Activated CD4-positive, alpha-beta T cell treated with anti-CD3 and anti-CD28 coated beads, Interleukin-2, amount 50 U/mL, for 1 hour (primary cell): ENCODE measurements at places on chromosomes 5 and 9.

DNA sequence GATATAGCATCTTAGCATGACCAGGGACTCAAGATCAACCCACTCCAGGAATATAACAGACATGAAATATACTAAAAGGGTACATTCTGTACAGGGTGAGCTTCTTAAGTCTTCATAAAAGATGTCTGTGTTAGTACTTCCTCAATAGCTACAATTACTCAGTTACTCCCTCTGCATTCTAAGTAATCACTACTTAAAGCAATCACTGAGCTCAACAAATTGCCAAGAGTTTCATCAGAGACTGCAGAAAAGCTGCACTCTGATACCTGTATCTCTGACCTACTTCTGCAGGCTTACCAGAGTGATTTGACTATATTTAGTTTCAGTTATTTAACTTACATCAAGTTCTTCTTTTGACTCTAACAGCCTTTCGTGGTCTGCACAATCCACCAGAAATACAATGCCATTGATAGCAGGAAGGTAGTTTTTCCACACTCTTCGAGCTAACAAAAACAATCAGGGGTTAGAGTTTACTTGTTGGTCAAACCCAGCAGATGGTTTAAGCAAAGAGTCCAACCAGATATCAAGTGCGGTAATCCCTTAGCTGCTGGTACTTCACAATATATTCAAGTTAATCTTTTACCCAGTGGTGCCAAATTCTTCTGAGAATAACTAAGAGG is 23.3 kb downstream of the SAR1B start:
- DNase-seq, result no peak

- DNase-seq, result no peak
Observed at GRCh38 chr5:125214080-125214479, 467.6 kb upstream of the ZNF608 start.

DNA sequence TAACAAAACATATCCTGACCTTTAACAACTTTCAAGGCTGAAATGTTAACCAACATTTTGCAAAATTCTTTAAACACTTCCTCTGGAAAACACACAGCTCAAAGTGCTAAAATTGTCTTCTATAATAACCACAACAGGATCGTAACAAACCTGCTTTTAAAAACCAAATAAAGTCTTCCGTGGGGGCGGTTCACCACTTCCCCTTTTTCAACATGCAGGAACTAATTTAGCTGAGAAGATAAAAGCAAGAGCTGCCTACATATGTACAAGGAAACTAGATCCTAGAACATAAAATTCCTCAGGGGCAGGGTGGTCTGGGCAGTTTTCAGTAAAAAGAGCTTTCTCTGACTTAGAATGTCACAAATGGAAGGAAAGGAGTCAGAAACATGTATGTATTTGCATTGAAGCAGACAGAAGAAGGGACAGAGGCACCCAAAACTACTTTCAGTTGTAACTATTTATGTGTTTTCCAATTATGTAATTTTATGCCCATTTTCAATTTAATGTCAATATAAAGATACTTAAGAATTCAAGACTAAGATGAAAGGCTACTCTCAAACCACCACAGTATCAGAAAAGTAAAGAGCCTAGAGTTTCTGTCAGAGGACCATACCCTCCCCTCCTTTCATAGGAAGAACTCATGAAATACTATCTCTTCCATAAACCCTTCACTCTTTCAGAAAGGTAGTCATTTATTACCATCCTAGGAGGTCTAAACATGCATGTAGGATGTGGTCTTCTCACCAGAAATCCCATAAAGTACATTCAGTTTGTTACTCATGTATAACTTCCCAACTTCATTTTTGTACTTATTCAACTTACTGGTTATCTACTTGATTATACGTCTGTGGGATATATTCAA is 185.9 kb upstream of the RASA1 start:
- DNase-seq, result no peak

DNA sequence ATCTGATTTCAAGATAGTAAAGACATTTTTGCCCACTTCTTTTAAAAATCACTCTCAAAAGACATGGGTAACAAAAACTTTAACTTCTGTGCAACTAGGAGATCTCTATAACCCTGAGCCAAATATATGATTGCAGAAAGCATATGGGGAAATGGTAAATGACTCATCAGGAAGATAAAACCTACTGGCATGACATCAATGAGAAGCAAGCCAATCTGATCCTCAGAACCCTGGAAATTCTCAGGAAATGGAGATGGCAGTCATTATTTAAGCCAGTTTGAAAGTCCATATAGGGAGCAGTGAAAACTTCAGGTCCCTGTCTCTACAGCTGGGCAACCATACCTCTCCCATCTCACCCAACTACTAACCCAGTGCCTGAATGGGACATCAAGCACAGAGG is 249.7 kb upstream of the NREP start:
- DNase-seq, result no peak

- DNase-seq, result no peak
Observed at GRCh38 chr9:107094370-107094769, 188.7 kb upstream of the RAD23B start.

DNA sequence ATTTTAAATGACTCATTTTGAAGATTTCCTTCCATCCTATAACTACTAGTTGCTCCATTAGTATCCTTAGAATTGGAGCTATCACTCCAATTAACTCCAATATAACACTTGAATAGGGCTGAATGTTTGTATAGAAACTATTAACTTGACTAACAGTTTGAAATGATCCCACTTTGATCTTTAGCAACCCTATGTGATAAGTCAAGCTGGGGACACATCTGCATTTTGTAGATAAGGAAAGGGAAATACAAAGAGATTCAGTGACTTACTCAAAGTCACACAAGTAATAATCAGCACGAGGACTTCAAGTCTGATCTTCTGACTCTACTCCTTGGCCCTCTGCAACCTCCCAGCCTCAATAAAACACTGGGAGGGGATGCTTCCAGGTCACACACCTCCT is 101.1 kb downstream of the TMEM215 start:
- no peak for DNase-seq

- DNase-seq, result no peak
Observed at GRCh38 chr5:107565791-107566767, 104.7 kb downstream of the EFNA5 start.
